ENCODE measurements at places on chromosomes 2 and 18. TPM values are rescaled to one million over a fixed set of nuclear protein-coding genes. Genes with fewer than 3 reads are reported as not detected.

The DLX1 gene
- total RNA-seq: not detected

The LYPD6B gene
- not detected for total RNA-seq

The CPO gene
- total RNA-seq: 1.1 TPM

The NR4A2 gene
- 1.6 TPM for total RNA-seq

The LAMA3 gene
- total RNA-seq: 3.0 TPM

The POTEE gene
- not detected for total RNA-seq

The CCDC141 gene
- 4.3 TPM for total RNA-seq

The KCNE4 gene
- total RNA-seq: 6.1 TPM

The KLHL41 gene
- 2,952 TPM for total RNA-seq

The NMUR1 gene
- 0.07 TPM for total RNA-seq

The POTEC gene
- not detected for total RNA-seq

The OTX1 gene
- not detected for total RNA-seq

The GALR1 gene
- not detected for total RNA-seq

The SERPINB11 gene
- total RNA-seq: not detected

The UGT1A4 gene
- total RNA-seq: not detected

The ANKRD29 gene
- total RNA-seq: 2.2 TPM

The MAP3K20 gene
- total RNA-seq: 317 TPM
